ENCODE measurements at places on chromosomes 4 and X.
A peak's percentile ranks its signal among the peaks of the same experiment; 100 is the strongest.

GRCh38 chr4:6918338-6918737, 8.7 kb downstream of the TBC1D14 start:
- no peak for DNase-seq

- DNase-seq: peak; percentile 58
These were observed 363.9 kb downstream of the PPP3CA start for GRCh38 chr4:100983426-100983825.

GRCh38 chr4:83223781-83224180, 60.8 kb downstream of the COQ2 start:
- DNase-seq: no peak

GRCh38 chr4:42555828-42556227, 101.1 kb downstream of the ATP8A1 start:
- peak; percentile 42 for DNase-seq

GRCh38 chr4:169167957-169168858, 102.5 kb downstream of the SH3RF1 start:
- DNase-seq: no peak

GRCh38 chr4:150381609-150382008, 200.3 kb upstream of the MAB21L2 start:
- peak; percentile 27 for DNase-seq

- no peak for DNase-seq
These were observed 108.9 kb upstream of the NKX1-1 start for GRCh38 chr4:1515156-1515555.

DNA sequence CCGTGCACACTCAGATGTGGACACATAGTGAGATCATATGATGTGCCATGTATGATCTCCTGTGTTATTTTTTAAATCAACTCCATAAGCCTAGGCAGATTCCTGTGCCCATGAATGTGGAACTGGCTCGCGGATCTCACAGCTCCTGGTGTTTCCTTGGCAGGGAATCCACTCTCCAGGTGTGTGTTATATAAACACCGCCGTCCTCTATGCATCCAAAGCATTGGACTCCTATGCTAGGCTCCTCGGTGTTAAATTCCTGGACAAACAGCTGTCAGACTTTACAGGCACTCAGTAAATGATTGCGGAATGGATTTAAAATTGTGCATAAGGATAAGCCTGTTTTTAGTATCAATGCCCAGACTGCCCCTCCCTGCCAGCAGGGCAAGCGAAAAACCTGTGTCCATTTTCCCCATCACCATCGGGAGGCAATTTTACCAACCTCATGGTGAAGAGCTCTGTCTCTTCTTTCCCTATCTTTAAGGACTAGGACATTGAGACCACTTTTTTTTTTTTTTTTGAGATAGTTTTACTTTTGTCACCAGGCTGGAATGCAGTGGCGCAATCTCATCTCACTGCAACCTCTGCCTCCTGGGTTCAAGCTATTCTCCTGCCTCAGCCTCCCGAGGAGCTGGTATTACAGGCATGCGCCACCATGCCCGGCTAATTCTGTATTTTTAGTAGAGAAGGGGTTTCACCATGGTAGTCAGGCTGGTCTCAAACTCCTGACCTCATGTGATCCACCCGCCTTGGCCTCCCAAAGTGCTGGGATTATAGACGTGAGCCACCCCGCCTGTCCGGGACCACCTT, 23.6 kb upstream of the GPR78 start:
- DNase-seq: no peak

DNA sequence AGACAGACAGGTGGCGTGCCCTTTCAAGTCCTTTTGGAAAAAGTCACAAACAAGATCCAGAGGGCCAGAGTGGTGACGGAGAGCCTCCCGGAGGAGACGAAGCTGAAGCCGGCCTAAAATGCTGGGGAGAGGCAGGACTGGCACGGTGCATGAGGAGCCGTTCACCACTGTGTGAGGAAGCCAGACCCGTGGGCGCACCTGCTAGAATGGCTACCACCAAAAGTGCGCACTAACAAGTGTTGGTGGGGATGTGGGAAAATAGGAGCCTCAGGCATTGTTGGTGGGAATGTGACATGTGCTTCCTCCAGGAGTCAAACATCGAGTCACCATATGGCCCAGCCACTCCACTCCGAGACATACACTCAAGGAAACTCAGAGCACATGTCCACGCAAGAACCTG, 67.4 kb upstream of the HELT start:
- DNase-seq: no peak

DNA sequence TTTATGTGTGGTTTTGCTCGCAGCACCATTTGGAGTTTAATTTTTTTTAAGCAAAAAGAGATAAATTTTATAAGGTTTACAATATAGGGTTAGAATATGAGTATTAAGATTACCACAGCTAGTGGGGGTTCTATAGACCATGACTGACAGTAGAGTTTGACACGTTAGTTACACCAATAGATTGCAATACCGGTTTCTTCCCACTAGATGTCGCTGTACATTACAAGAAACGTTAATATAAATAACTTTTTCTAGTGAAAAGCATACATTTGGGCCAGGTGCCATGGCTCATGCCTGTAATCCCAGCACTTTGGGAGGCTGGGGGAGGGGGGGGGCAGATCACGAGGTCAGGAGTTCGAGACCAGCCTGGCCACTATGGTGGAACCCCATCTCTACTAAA, 433.6 kb downstream of the MAGEB5 start:
- peak; percentile 22 for DNase-seq

DNA sequence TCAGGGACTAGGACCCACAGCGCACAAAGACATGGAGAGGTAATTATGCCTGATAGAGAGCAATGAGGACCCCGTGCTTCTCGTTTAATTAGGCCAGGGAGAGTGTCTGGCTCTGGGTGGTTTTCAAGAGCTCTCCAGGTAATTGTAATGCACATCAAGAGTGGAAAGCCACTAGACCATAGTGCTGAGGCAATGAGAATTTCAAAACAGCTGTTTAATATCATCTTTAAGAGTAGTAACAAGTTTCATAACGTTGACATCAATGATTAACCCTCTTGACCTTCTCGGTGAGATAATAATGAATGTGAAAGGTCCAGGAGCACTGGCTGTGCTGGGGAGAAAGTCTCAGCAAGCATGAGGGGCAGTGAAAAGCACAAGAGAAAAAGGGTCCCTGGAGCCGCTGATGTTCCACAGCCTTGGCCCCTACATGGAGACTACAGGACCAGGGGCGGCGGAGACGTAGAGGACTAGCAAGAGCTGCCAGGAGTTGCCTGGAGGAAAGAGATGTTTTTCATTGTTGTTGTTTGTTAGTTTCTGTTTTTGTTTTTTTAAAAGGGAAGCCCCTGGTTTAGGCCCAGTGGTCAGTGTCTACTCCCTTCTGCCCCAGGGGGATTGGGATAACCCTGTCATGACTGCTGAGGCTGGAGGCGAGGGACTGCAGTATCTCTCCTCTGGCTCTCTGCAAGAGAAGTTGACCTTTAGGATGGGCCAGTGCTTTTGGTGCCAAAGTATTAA, 14.8 kb upstream of the CXCR3 start:
- no peak for DNase-seq

- DNase-seq: no peak
These were observed 7.2 kb downstream of the SLC25A6 start for GRCh38 chrX:1384658-1385252.
